ENCODE measurements at places on chromosomes 2 and 18.
A peak's percentile ranks its signal among the peaks of the same experiment; 100 is the strongest.

GRCh38 chr18:59035591-59035990 is 104.1 kb upstream of the SEC11C start:
- no peak for DNase-seq

DNA sequence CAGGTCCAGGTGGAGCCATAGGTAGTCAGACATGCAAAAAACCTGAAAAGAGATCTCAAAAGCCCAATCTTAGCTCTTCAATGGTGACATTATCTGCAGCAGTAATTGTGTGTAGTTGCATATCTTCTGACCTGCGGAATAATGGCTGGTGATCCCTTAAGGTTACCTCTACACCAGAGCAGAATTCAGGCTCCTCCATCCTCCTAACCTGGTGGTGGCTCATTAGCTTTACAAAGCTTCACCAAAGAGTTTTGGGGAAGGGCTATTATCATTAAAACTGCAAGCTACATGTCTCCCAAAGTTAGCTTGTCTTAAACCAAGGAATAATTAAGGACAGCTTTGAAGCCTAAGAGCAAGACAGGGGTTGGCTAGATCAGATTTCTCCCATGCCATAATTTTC is 42.6 kb upstream of the CHST9 start:
- DNase-seq: no peak

GRCh38 chr2:108776475-108776874 is 10.1 kb upstream of the CCDC138 start:
- no peak for DNase-seq

DNA sequence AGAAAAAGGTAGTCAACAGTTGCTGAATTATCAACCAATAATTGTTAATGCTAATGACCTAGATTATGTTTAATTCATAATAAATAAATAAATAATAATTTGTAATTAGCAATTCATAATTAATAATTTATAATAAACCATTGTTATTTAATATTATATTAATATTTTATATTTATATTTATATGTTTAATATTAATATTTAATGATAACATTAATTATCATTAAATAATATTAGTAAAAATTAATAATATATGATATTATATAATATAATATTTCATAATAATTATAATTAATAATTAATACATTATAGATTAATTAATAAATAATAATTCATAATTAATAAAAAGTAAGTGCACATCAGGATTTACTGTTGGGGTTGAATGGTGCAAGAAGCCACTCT is 389.4 kb upstream of the RGPD4 start:
- DNase-seq: no peak

GRCh38 chr2:3650140-3650920 is 7.7 kb upstream of the ALLC start:
- no peak for DNase-seq

- no peak for DNase-seq
Measured at GRCh38 chr2:227856697-227857096, 14.7 kb upstream of the DAW1 start.

DNA sequence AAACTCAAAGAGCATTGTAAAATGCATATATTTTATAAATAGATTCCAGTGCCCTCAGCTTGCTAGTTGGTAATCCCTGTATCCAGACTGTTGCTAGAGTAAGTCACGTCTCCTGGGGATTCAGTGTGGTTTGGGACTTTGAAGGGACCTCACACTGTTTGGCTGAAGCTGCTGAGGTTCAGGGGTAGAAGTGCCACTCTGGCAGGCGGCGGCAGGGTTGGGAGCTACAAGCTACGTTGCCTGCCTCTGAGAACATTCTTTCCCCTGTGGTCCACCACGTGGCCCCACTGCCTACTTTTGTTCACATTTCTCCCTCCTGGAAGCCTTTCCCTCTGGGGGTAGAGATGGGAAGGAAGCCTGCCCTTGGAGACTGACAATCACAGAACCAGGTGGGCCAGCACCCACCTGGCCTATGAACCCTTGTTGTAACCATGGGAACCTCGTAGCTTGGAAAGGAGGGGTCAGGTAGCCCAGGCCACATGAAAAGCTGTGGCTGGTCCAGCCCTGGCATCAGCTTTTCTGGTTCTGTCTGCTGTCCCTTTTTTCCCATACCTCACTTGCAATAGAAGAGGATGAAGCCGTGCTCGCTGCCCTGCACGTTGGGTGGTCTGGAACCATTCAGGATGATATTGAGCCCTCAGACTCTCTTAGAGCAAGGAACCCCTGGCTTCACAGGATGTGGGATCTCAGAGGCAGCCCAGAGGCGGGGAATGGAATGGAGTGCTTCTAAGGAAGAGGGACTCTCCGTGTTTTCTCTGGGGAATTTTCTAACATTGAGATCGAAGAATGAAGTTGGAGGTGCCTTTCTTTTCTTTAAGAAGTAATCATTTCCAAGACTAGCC is 2.9 kb downstream of the RNF144A start:
- DNase-seq: no peak

DNA sequence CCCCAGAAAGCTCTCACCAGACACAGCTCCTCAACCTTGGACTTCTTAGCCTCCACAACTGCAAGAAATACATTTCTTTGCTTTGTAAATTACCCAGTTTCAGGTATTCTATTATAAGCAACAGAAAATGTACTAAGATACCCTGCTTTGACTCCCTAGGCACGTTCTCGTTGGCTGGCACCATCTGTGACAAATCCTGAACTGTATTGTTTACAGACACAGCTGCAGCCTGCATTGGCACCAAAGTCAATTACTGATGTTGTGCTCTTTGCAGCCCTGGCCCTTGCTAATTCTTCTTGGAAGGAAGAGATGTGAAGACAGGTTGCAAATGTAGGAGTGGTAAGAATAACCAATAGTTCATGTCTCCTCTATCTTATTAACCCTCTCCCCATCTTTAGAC is 72.7 kb upstream of the FAM136A start:
- DNase-seq: no peak

- DNase-seq: no peak
Measured at GRCh38 chr2:237524631-237525030, 37.6 kb downstream of the MLPH start.

- DNase-seq: peak; percentile 77
Measured at GRCh38 chr18:46660957-46661749, 4.1 kb upstream of the LOXHD1 start.

DNA sequence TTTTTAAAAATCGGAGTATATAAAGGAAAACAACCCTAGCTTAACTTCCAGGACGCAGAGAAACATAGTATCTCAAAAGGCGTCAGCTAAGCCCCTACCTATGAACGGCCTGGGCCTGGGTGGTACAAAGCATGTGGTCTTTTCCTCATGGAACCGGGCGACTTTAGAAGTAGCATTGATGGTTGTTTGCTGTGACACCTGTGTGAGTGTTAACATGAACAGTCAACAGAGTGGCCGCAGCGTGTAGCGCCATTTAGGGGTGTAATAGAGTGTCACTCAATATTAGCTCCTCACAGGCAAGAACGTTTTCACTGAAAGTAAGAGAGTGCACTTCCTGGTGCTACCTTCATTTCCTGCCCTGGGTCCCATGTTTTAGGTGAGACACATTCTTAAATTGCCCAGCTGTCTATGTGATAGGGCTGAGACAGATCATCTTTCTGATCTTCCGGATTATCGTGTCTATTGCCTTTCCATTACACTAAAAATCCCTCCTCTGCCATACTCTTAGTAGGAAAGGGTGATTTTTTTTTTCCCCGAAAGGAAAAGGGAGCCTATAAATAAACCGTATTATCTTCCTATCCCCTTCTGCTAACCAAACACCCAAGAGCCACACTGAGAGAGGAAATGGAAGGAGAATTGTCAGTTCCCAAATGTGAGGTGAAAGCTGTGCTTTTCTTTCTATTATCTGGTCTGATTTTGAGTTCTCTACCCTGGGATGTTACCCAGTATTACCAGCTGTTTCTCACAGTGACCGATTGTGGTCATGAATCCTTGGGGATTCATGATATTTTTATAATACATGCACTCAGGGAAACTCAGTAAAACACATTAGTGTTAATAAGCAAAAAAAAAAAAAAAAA is 1.3 kb downstream of the GORASP2 start:
- DNase-seq: no peak

DNA sequence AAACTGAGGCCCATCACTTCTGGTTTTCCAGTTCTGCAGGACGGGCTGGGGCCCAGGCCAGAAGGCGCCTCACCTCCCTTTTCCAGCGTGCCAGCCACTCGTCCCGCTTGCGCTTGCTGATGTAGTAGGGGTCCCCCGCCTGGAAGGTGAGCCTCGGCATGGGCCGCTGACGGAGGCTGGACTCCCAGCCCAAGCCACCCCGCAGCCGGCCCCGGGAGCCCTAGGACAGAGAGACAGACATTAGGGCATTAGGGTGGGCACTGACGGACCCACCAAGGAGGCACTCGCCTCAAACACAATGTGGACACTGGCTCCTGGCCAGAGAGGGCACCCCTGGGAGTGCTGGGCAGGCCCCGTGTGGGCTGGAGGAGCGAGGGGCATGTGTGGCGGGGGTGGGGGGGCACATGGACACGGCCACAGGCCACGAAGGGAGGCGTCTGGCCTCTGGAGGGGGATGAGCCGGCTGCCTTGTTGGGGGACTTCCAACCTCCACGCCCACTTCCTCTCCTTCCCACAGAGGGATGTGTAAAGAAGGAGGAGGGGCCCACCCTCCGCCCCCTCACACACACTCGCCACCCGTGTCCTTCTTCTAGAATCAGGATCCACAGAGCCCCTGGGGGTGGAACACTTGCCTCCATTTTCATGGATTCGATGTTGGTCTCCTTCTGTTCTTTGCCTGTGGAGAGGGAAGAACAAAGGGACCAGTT is 66.7 kb downstream of the DNMT3A start:
- DNase-seq: no peak

GRCh38 chr2:12587729-12588522 is 128.8 kb upstream of the TRIB2 start:
- no peak for DNase-seq

DNA sequence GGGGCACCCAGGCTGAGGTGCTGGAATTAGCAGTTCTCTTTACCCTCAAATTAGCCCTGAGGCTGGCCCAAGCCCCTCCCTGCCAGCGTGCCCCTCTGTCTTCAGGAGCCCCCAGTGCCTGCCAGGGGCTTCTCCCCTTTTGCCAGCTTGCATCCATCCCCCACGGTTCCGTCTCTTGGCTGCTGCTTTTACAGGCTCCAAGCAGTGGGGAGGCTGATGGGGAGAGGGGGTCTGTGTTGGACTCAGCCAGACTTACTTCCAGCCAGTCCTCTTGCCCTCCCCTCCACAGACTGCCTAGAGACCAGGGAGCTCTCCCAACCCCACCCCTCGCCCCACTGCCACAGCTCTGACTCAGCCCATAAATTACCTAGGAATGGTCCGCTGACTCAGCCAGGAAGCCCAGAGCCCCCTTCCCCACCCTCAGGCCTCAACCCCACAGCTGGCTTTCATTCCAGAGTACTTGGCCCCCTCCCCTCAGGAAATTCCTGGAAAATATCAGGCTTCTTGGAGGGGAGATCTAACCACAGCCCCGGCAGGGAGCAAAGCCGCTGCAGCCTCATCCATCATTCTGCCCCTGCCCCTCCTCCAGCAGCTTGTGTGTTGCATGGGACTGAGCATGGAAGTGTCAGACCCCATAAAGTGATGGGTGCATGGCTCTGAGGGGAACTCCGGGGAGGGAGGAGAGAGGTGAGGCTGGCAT is 184.6 kb downstream of the ZFP36L2 start:
- no peak for DNase-seq

GRCh38 chr2:100789361-100789760 is 30.6 kb upstream of the NPAS2 start:
- DNase-seq: no peak

DNA sequence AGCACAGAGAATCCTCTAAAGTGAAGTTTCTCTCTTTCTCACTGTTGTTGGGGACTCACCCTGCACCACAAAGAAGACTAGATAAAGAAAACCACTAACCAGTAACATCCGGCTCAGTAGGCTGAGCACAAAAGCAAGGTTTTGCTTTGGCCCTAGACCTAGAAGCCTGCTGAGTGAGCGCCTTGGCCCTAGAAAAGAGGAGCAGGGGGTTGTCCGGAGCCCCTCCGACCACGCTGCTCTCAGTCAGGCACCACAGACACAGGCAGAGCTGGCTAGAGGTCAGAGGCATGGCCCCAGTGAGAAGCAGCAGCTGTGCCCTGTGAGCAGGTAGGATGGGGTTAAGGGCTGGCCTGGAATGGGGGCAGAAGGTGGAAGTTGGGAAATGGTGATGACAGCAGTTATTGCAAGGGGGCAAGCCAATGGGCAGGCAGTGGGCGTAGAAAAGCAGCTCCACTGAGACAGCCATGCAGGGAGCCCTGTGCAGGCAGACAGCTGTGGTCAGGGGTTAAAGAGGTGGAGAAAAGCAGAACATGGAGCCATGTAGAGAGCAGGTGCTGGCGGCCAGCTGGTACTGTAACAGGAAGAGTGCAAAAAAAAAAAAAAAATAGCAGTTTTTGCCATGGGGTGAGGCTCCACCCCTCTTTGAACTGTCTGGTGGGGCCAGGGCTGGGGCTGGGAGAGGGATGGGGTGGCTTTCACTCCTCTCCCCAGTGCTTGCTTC is 36.9 kb upstream of the SLC14A1 start:
- DNase-seq: no peak

GRCh38 chr2:179898873-179899272 is 37.5 kb upstream of the ZNF385B start:
- no peak for DNase-seq

DNA sequence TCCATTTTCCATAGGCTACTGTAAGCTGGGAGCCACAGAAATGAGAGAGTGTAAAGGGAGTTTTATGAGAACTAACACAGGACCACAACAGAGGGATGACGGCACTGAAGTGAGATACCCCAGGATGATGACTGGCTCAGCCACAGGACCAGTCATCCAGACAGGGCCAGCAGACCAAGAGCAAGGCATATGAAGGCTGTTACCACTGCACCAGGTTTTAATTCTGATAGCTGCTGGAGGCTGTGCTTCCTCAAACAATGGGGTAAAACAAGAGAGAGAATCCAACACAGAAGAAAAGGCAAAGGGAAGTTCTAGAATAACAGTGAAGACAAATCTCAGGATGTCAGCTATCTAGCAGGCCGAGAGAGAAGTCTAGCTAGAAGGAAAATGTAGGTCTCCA is 94.9 kb downstream of the BCL2 start:
- no peak for DNase-seq

GRCh38 chr2:12928197-12928774 is 211.6 kb downstream of the TRIB2 start:
- no peak for DNase-seq

DNA sequence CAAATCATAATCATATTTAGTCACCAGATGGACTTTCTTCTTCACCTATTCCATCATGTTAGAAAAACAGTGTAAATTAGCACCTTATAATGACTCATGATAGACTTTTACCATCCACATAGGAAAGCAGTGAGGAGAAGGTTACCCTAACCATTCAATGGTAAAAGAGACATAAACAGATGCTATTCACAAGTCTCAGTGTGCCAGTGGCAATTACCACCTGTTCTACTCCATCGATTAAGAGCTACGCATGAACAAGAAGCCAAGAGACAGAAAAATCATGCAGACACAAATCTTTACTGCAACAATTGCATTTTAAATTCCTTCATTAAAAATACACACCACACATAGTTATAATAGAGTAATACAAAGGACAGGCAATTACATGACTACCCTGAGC is 106.7 kb upstream of the CHAC2 start:
- DNase-seq: no peak

GRCh38 chr2:117943013-117943672 is 70.7 kb downstream of the CCDC93 start:
- DNase-seq: no peak

- no peak for DNase-seq
Measured at GRCh38 chr2:159573846-159574606, 42.3 kb downstream of the BAZ2B start.

- no peak for DNase-seq
Measured at GRCh38 chr2:218631837-218632236, 24.1 kb downstream of the PLCD4 start.

- no peak for DNase-seq
Measured at GRCh38 chr2:149994057-149994728, 406.6 kb upstream of the MMADHC start.
